ENCODE measurements at places on chromosomes 4 and X.
A peak's percentile ranks its signal among the peaks of the same experiment; 100 is the strongest.

DNA sequence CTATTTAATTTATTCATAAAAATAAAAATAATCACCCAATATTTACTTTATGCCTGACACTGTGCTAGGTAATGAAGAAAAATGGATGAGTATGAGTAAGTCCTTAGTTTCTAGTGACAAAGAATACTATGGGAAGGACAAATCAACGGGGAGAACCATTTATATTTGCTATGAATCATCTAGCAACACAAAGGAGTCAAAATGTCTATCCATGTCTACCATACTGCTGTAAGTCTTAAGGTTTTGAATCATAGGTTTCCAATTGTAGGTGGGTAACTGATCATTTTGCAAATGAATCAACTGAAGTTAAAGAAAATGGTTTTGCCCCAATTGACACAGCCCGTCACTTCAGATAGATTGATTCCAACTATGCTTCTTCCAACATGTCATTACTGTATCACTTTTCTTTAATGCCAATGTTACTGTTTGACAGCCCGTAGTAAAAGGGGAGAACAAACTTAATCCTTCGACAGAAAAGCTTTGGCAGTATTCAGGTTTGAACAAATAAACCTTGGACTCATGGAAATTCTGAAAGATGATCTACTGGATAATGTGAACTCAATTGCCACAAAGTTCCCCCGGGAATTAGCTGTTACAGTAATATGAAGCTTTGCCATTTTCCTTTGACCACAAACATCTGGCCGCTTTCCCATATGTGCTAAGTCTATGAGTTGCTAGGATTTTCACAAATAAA lies 3.2 kb downstream of the TDO2 start:
- DNase-seq: no peak

GRCh38 chrX:129145840-129146272 lies 377.4 kb downstream of the SMARCA1 start:
- DNase-seq: no peak

- DNase-seq: no peak
Observed at GRCh38 chr4:84596826-84597225, 13.9 kb downstream of the CDS1 start.

GRCh38 chr4:137768196-137768595 lies 235.9 kb upstream of the PCDH18 start:
- DNase-seq: no peak

DNA sequence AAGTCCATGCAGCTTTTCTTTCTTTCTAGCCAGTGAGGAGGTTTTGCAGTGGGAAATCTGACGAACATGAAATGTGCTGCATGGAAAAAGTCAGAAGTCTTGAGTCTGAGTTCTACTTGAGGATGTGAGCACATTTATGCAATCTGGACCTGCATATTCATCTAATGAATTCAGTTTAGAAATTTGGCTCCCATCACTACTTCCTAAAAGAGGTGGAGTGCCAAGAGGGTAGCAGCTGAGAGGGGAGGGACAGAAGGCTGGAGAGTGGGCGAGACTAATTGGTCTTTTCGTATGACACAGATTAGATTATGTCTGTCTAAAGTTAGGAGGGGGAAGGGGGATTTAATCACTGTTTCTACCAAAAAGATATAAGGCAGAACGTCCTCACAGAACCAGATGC lies 535.9 kb downstream of the IQCM start:
- DNase-seq: no peak

GRCh38 chrX:46683048-46683447 lies 75.9 kb downstream of the SLC9A7 start:
- peak; percentile 24 for DNase-seq

DNA sequence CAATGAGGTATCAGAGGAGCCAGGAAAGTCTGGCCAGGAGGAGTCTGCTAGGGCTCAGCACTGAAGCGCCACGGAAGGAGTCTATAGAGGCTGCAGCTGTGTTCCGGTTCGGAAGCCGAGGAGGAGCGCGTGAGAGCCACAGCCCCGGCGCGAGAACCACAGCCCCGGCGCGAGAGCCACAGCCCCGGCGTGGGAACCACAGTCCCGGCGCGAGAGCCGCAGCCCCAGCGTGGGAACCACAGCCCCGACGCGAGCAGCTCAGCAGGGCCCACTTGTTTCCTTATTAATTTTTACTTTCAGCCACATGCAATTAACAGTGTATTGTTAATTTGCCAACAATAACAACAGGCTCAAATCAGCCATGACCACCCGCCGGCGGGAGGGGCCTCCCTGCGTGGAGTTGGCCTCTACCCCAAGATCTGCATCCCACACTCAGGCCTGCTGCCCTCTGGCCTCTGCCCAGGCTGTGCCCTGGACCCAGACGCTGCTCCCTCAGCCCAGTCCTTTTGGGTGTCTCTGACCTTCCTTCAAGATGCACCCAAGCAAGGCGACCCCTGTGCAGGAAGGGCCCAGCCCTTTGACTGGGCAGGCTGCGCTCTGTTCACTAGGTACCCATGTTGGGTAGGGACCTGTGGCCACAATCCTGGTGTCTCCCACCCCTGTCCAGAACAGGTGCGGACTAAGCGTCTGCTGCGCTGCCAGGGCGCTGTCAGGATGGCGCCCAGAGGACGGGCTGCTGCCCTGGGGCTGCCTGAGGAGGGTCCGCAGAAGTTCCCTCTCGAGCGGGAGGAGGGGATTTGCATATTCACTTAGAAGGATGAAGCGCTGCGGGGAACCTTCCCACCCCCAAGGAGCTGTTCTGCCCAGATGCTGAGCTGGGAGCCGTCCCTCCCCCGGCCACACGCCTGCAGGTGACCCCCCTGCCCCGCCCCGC lies 113.8 kb downstream of the ADRA2C start:
- peak; percentile 41 for DNase-seq

- no peak for DNase-seq
Observed at GRCh38 chrX:131728295-131729145, 184.6 kb downstream of the OR13H1 start.

DNA sequence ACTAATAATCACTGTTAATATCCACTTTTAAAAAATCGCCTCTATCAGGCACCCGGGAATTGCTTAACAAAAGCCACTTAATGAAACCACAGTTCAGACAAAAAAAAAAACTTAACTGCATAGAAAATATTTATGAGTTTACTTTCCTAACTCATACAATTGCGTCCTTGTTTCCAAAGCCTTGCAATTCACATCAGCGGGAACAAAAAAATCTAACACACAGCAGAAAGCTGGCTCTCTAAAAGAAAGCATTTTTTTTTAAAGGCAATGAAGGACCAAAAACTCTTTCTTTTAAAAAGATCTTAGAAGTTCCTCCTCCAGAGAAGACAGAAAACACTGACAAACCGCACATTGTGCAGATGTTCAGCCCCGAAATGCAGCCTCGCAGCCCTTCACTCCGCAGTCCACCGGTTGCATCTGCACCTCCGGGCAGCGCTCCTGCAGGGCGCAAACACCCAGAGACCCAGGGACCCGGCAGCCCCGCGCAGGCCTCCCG lies 812 bp downstream of the FAT1 start:
- no peak for DNase-seq

DNA sequence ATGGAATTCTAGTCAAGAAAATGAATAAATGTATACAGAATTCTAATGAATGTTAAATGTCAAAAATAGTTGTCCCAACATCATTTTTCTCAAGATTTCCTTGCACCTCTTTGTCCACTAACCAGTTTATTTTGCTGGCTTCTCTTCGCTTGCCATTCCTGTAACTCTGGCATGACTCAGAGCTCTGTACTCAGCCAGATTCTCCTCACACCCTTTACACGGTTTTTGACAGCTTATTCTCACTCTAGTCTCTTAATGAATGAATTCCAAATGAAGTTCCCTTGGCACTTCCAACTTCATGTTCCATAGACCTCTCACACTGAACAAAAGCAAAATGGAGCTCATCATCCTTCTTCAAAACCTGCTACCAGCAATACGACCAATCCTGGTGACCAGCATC lies 419.3 kb upstream of the SLIT2 start:
- no peak for DNase-seq

GRCh38 chr4:159041054-159042034 lies 61.5 kb upstream of the RAPGEF2 start:
- no peak for DNase-seq

- no peak for DNase-seq
Observed at GRCh38 chr4:34250562-34250961, 1993.8 kb downstream of the ARAP2 start.

GRCh38 chr4:188023682-188024081 lies 28.1 kb downstream of the ZFP42 start:
- no peak for DNase-seq

GRCh38 chr4:80471756-80472155 lies 136.2 kb downstream of the CFAP299 start:
- DNase-seq: no peak

DNA sequence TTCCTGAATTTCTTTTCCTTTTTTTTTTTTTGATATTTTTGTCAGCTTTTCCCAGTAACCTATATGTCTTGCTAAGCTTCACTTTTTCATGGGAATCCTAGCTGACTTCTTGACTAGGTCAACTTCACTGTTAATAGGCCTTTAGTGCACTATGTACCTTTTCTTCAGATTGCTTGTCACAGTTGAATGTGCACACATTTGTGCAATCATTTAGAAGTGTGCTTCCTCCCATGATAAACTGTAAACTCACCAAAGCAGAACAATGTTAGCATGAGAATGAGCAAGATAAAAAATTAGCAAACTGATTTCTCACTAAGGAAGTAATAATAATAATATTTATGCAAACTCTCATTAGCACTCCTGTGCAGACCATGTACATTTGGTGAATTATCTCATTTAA lies 173.2 kb downstream of the PABPC4L start:
- DNase-seq: no peak

- no peak for DNase-seq
Observed at GRCh38 chr4:161655148-161655547, 508.7 kb downstream of the FSTL5 start.

DNA sequence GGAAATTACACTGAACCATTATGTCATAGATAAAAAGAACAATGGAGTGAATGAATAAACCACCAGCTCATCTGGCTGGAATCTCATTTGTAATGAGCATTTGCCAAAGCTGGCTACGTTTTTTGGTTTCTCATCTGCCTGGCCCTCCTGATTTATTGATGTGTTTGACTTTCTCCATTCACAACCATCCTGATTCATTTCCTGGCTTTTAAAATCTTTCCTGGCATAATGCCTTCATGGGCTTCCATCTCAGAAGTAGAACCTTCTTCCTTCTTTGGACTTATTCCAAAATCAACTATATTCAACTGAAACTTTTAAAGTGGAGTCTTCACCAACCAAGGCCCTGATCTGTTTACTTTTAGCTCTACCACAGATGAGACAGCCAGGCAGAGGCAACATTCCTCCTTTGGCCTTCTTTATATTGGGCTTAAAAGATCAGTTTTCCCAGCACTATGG lies 36.0 kb upstream of the ARSJ start:
- peak; percentile 98 for DNase-seq

DNA sequence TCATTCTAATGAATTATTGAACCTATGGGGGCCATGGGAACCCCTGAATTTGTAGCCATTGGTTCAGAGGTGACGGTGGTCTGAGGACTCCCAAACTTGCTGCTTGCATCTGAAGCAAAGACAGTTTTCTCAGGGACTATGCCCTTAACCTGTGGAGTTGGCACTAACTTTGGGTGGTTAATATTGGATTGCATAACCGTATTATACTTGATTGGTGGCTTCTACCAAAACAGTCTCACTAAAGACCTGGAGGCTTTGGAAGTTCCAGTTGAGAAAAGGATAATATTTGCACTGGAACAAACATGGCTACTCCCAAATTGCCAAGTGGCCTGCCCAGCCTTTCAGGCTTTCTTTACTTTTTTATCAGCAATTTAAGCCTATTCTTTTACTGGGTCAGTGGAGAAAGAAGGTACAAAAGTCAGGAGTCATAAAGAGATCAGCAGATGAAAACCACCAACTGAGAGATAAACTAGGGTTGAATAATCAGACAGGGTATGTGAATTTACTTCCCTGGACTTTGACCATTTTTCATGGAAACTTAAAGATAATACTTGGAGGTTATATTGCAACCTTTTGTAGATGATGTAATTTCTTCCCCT lies 7.9 kb upstream of the KLHL8 start:
- DNase-seq: no peak

- peak; percentile 66 for DNase-seq
Observed at GRCh38 chr4:158788516-158788915, 19.7 kb downstream of the FNIP2 start.

GRCh38 chrX:134747006-134747405 lies 88.7 kb upstream of the PLAC1 start:
- no peak for DNase-seq

- no peak for DNase-seq
Observed at GRCh38 chrX:38961936-38962335, 160.7 kb downstream of the MID1IP1 start.

DNA sequence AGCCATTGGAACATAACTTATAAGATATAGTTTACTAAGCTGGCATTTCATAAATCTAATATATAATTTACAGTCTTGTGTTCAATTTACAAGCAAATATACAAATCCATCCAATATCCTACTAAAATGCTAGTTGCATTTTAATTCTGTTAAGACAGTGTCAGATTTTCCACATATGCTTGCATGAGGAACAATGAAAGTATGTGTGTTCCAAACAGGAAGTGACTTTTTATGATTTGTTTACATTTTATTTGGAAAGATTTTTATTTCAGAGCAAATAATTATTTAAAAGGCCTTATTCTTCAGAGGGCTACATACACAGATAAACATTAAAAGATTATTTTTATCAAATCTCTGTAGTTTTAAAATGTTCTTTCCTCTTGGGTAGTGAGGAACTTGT lies 130.1 kb downstream of the KLHL34 start:
- peak; percentile 33 for DNase-seq

- peak; percentile 32 for DNase-seq
Observed at GRCh38 chrX:39445336-39445735, 644.1 kb downstream of the MID1IP1 start.

- no peak for DNase-seq
Observed at GRCh38 chr4:129062580-129062979, 30.8 kb downstream of the SCLT1 start.

GRCh38 chr4:57098941-57099340 lies 11.2 kb downstream of the IGFBP7 start:
- peak; percentile 3 for DNase-seq

DNA sequence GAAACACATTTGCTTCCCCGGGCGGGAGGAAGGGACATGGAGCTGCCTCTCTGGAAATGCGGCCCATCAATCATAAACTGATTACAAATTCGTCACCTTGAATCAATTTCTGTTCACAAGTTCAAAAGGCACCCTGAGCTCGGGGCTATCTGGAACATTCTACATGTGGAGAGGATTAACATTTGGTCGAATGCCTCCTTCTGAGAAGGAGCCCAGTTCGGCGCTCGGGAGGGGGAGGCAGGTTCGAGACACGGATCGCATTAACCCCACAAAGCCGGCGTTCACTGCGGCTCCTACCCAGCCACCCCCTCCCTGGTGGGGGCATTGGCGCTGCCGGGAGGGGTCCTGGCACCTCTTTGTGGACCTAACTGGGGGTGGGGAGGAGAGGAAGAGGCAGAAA lies 108.0 kb downstream of the CPZ start:
- DNase-seq: no peak

Measured in dermis blood vessel endothelial cell (primary cell).